Thoracic aorta (tissue), 2 donors: ENCODE measurements at places on chromosomes 7 and 10.

GRCh38 chr10:98758463-98758862, 311.7 kb upstream of the HPS1 start:
- DNase-seq: no peak

DNA sequence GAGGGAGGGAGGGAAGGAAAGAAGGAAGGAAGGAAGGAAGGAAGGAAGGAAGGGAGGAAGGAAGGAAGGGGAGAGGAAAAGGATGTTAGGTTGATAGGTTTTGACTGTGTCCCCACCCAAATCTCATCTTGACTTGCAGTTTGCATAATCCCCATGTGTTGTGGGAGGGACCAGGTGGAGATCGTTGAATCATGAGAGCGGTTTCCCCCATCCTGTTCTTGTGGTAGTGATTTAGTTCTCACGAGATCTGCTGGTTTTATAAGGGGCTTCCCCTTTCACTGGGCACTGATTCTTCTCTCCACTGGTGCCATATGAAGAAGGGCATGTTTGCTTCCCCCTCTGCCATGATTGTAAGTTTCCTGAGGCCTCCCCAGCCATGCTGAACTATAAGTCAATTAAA, 15.1 kb upstream of the NUDCD3 start:
- no peak for DNase-seq

DNA sequence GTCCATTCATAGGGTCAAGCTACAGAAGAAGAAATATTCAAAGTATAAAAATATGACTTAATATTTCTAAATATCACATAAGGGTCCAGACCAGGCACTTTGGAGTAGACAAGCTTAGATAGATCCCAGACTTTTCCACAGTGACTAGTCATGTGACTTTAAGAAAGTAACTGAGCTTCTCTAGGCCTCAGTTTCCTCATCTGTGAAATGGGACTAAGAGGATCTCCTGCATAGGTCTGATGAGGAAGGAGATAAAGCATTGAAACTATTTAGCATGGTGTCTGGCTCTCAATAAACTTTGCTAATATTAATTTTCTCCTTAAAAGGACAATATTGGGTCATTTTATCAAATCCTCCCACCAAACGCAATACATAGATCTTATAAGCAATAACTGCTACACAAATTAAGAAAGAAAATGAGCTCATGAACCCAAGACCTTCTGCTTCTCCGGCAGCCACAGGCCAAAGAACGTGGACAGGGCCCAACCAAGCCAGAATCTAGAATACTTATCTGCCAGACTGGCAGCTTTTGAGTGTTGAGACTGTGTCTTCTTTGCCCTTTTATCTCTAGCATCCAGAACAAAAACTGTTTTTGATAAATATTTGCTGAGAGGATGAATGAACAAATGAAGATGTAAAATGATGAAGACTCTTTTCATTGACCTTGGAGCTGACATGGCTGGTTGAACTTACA, 1.6 kb upstream of the TARP start:
- no peak for DNase-seq

DNA sequence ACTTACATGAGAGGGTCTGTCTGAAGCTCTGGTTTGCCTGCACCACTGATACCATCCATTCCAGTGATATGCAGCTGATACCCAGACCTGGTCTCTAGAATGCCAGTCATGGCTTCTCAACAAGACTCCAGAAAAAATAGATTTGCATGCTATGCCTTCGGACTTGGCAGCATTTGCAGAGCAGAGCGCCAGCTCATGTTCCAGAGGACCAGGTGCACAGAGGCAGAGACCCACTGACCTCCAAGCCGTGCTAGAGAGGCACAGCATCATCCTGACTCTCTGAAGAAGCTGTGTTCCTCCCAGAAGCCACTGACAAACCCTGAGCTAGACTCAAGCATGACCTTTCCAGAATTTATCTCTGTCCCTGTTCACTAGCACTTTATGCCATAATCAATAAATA, 6.9 kb upstream of the PRKAG2 start:
- DNase-seq: no peak

- DNase-seq: no peak
Measured at GRCh38 chr10:132977807-132978206, 35.4 kb upstream of the CFAP46 start.

GRCh38 chr10:122590153-122590552, 29.6 kb downstream of the DMBT1 start:
- no peak for DNase-seq

- DNase-seq: no peak
Measured at GRCh38 chr10:12844811-12845483, 156.6 kb downstream of the CCDC3 start.

DNA sequence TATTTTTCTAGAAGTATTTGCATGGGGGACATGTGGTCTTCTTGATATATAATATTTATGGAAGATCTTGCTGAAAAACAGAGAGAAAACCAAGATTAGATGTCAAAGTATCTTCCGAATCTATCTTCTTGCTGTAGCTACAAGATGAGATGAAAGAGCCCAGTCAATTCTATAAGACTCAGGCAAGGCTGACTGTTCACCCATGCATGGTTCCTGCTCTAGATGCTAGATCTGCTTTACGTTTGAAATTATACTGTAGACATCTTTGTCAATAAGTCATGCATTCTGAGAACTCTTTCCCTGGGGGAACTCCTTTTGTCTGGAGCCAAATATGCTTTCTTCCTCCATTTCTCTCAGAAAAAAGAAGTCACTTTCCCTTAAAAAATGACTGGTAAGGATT, 1292.0 kb downstream of the XPNPEP1 start:
- DNase-seq: no peak

- no peak for DNase-seq
Measured at GRCh38 chr10:82068501-82068900, 193.5 kb downstream of the NRG3 start.

- DNase-seq: no peak
Measured at GRCh38 chr10:86944031-86944419, 13.4 kb downstream of the MMRN2 start.

DNA sequence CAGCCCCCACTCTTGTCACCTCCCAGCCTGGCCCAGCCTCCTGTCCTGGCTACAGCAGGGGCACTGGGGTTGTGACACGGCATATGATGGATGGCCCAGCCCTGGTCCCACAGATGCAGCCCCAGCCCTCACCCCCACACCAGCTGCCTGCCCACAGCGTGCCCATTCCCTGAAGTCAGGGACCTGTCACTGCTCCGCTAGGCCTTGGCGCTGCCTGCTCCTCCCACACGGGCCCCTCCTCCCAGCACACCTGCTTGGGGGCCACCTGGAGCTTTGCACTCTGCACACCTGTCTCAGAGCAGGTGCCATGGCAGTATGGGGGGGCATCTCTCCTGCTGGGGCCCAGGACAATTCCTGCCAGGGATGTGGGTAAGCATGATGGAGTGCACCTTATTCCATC, 3.5 kb downstream of the GCK start:
- DNase-seq: no peak

- DNase-seq: no peak
Measured at GRCh38 chr7:130732980-130733930, 752 bp downstream of the KLF14 start.

DNA sequence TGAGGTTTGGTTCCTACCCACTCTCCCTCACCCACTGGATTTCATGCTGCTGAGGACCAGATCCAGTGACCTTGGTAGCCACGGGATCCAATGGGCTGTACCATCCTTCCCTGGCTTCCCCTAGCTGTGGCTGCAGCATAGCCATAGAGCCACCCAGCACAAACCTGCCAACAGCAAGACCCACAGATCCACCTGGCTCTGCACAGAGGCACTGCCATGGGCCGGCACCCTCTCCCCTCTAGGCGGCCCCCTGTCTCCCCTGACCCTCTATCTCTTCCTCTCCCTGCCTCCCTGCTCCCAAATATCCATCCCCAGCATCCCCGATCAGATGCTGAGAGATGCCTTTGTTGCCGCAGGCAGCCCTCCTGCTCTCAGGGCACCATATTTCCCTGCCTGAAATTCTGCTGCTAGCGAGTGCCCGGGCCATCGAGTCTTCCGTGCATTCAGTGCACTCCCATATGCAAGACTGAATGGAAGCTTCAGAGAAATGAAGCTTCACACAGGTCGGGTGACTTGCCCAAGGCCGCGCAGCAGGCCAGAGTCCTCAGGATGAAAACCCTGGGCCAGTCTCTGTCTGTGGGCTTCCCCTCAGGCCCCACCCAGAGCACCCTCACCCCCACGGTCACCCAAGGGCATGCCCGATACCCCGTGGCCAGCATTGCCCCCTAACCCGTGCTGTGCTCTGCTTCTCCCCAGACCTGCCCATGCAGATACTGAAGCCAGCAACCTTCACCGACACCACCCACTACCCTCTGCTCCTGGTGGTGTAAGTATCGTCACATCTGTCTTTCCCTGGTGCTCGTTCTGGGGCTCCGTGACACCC, 130.8 kb downstream of the PAXIP1 start:
- DNase-seq: no peak

DNA sequence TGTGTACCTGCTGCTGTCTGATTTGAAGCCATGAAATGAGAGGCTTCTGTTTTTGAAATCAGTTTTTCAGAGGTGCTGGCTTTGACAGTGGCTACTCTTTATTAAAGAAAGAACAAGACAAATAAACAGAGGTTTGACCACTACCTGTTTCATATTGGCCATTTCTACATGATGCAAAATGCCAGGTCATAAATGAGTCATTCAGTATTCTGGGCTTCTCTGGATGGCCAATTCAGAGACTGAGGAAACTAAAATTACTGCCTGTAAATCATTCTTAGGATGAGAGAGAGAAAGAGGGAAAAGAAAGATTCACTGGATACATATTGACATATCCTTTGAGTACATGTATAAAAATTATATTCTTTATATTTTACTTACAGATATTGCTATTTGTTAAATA, 303.3 kb upstream of the ETV1 start:
- no peak for DNase-seq

GRCh38 chr7:128881458-128882125, 18.9 kb downstream of the ATP6V1F start:
- no peak for DNase-seq

DNA sequence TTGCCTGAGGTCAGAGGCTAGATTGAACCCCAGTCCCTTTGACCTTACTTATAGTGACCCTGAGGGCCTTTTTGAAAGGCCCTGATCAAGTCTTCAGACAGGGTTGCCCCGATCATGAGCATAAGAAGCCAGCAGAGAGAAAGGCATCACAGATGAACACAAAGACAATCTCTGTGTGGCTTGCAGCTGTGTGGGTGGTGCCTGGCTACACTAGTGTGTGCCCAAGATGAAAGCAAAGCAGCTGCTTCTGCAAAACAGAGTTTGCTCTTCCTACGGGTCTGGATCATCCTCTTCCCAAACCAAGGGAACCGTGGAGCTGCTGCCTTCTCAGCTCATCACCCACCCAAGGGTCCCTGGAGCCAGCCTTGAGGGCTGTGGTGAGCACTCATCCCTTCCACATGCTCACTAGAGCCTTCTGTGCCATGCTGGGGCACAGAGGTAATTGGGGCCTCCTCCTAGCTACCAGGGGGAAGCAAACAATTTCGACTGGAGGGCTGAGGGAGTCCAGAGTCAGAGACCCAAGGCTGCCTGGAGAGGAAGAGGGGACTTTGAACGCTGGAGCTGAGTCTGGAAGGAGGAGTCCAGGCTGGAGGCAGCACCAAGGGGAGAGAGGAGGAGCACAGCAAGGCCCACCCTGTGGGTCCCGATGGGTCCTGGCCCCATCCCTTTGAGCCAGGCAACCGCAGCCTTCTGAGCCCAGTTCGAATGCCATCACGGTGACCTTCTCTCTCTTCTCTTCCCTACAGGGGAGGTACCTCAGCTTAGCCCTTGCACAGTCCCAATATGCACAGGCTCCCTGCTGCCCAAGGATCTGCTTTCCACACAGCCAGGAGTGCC, 42.3 kb downstream of the ANTXRL start:
- DNase-seq: no peak

GRCh38 chr7:44063547-44063893, 1.8 kb downstream of the PGAM2 start:
- no peak for DNase-seq

- DNase-seq: no peak
Measured at GRCh38 chr10:11697718-11698527, 44.3 kb upstream of the ECHDC3 start.

DNA sequence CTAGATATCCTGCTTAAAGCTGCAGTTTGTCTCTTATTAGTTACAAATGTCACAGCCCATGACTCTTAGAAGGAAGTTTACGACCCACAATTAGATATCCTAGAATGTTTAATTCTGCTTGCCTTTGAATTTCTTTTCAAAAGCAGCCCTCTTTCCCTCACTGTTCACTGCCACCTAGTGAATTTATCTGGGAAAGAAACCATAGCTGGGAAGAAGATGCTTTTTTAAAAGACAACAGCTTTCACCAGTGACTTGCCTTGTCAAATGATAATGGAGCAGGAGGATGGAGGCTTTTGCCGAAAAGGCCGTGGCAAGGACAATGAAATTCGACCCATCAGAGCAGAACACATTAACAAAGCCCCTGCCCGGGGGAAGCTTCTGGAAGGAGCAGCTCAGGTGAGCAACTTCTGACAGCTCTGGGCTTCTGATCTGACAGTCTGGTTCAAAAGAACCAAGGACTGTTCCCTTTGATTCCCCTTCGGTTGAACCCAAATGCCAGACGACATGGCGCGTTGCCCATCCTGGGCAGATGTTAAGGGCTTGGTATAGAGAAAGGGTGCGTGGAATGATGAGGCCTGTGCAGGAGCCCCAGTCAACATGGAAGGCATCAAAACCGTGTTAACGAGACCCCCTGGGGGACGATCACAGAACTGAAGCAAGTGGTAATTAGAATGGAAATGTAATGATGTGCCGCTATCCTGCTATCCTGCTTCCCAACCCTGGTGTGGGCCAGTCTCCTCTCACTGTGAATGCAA, 236.8 kb downstream of the FRMD4A start:
- DNase-seq: no peak

DNA sequence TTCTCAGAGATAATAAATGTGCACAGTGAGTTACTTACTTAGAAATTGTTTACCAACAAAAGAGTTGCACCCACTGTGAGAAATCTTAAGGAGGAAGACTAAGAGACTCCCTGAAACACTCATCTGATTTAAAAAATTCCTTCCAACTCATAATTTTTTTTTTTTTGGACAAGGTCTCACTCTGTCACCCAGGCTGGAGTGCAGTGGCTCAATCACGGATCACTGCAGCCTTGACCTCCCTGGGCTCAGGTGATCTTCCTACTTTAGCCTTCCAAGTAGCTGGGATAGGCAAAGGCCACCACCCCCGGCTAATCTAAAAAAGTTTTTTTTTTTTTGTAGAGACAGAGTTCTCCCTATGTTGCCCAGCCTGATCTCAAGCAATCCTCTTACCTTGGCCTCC, 36.0 kb downstream of the MALSU1 start:
- no peak for DNase-seq

- no peak for DNase-seq
Measured at GRCh38 chr10:47361293-47361692, 13.1 kb downstream of the RBP3 start.
